ENCODE measurements at places on chromosomes 5 and 9.

DNA sequence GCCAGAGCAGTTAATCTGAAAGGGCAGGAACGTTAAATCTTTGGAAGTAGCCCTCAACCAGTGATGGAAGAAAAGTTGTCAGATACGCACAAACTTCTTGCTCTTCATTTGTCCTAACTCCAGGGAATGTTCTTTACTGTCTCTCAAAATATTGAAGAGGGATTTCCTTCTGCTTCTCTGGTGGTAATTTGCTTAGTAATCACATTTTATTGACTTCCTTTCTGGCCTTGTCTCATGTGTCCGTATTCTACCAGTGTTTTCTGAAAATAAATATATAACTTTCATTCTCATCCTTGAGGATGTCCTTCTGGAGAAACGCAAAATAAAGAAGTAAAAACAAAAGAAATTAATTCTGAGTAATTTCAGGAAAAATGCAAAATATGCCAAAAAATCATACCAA lies 282.1 kb downstream of the CYLC2 start:
- DNase-seq, result no peak

GRCh38 chr9:69173891-69174615 lies at the start of gene TJP2:
TJP2 (plus strand) TSS chr9:69174277; CDS start chr9:69174373, 96 bp downstream.
- peak; percentile 55 for DNase-seq

DNA sequence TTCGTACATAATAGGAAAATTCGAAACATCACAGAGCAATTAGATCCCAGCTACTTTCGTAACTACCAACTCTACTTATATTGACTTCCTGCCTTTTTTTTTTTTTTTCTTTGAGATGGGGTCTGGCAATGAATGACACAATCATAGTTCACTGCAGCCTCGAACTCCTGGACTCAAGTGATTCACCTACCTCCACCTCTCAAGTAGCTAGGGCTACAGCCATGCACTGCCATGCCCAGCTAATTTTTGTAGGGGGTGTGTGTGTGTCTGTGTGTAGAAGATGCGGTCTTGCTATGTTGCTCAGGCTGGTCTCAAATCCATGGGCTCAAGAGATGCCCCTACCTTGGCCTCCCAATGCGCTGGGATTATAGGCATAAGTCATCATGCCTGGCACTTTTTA lies 5.8 kb upstream of the PAIP2 start:
- DNase-seq, result no peak

GRCh38 chr5:76820526-76820890 lies 1.7 kb downstream of the F2RL1 start:
- DNase-seq, result no peak

DNA sequence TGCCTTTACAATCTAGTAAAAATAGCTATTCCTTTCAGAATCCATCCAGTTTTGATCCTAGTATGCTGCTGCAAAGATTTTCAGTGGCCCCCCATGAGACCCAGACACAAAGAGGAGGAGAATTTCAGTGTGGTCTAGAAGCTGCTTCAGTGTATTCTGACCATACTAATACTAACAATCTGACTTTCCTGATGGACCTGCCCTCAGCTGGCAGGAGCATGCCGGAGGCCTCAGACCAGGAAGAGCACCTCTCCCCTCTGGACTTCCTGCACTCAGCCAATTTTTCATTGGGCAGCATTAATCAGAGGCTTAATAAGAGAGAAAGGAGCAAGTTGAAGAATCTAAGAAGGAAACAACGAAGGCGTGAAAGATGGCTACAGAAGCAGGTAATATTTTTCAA lies 48.5 kb downstream of the RNF180 start:
- DNase-seq, result no peak

GRCh38 chr9:20553558-20554149 lies 68.6 kb downstream of the MLLT3 start:
- no peak for DNase-seq

- no peak for DNase-seq
Observed at GRCh38 chr5:124303366-124303765, 443.1 kb downstream of the ZNF608 start.

DNA sequence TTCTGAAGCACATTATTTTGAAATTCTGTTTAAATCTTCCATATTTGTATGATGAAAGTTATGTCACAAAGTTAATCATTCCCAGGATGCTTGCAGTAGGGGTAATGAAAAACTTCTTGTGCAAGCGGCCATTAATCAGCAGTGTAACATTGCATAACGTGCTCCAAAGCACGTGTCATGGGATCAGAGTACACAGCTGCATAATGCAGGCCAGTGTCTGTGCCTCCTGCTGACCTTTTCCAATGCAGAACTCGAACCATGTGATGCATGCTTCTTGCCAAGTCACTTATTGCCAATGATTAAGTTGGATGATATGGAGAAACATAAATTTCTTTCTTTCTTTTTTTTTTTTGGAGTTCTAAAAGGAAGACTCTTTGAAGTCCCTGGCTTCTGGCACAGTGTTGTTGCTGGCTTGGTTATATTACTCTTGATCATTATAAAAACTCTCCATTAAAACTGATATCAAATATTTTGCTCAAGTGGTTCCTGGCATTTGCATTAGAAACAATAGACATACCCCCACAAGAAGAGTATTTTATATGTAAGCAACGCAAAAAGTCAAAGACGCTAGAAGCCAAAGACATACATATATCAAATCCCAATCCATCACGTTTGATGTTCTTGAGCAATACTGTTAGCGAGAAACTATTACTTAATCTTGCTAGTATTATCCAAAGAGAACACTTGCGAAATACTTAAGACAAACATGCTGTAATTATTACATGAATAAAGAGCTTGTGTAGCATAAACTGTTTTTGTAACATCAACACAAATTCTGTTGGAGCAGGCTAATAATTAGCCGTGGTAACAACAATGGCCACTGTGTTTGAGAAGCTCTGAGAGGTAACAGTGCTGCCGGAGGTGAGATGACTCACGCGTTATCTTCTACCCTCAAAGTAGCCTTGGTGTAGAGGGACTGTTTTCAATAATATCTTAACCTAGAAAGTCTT lies 164.2 kb downstream of the AUH start:
- DNase-seq, result no peak

DNA sequence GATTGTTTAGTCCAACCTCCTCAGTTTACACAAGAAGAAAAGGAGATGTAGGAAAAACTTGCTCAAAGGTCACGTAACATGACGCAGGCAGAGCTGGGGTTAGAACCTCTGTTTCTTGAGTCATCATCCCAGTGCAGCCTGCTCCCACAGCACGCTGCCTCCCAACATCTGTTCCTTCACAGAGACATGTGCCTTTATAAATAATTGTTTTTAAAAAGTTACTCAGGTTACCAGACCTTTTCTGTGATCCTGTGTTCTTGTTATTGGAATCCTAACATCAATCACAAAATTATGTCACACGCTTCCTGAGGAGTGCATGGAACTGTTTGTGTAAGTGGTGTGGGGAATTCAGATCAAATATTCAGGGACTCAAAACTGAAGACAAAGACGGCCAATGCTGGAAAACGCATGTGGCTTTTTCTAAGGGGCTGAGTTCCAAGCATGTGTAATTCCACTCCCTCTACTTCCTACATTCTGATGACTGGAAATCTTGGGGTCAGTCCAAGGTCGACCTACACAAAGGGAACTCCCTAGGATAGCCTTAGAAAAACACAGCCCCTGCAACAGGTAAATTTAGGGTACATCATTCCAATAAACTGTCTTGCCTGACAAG lies 184.3 kb downstream of the TSSK1B start:
- no peak for DNase-seq

GRCh38 chr9:20340511-20340861 lies 281.8 kb downstream of the MLLT3 start:
- no peak for DNase-seq
